ENCODE measurements at places on chromosomes 12 and 14. TPM values are rescaled to one million over a fixed set of nuclear protein-coding genes. Genes with fewer than 3 reads are reported as not detected.
A peak's percentile ranks its signal among the peaks of the same experiment; 100 is the strongest.

- no peak for DNase-seq
Observed at GRCh38 chr14:92756446-92756845, 8.0 kb upstream of the LGMN start.

DNA sequence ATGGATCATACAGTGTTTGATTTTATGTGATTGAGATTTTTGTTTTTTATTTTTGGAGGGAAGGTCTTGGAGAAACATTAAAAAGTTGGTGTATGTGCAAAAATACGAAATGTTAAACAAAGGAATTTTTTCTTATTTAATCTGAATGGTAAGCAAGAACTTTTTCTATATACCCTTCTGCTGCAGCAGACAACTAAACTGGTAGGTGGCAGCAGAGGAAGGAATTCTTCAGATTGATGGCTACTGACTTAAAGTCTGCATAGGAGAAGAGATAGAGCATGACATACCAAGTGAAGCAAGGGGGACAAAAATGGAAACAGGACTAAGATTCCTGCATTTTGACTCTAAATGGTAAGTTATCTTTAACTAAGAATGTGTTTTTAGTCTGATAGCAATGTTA, 42.0 kb upstream of the A2ML1 start:
- DNase-seq = peak; percentile 82

DNA sequence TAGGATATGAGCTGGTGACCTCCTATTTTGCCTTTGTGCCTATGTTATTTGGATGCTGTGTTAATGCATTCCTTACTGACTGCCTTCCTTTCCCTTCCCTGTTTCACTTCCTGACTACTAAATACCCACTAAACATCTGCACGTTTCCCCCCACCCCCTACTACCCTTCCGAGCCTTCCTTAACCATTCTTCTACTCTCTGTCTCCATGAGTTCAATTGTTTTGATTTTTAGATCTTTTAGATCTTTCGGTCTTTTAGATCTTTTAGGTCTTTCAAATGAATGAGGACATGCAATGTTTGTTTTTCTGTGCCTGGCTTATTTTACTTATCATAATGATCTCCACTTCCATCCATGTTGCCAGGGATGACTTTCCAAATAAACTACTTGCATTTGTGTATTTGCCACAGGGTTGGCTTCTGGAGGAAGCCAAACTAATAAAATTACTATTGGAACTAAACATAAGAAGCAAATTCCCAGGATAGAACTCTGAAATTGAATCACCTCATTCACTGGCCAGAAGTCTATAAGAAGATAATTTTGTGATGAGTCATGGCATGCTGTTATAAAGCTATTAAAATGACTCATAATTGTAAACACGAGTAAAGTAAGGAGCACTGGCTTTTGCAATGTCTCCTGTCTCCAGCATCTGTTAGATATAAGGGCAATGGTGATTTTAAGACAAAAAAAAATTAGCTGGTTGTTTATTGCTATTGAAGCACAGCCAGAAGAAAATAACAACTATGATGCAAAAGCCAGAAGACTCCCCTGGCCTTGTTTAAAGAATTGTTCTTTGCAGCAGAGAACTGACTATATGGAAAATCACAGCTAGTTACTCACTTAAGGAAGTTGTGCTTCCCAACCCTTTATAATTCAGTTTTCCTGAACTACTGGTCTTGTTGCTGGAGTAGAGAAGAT, 586.3 kb downstream of the LRFN5 start:
- no peak for DNase-seq

Gene SMCO3
- total RNA-seq = under 0.01 TPM

GRCh38 chr12:128829861-128830504, 6.2 kb upstream of the SLC15A4 start:
- no peak for DNase-seq

Gene CIT
- total RNA-seq = 8.8 TPM

Gene APAF1
- 15.2 TPM for total RNA-seq

GRCh38 chr12:46071335-46071734, 81.0 kb upstream of the SCAF11 start:
- DNase-seq = no peak

Gene PRB2
- total RNA-seq = not detected

GRCh38 chr12:125412506-125412905, 347.3 kb downstream of the AACS start:
- DNase-seq = no peak

- no peak for DNase-seq
Observed at GRCh38 chr14:100399052-100399849, 76.1 kb downstream of the SLC25A47 start.

DNA sequence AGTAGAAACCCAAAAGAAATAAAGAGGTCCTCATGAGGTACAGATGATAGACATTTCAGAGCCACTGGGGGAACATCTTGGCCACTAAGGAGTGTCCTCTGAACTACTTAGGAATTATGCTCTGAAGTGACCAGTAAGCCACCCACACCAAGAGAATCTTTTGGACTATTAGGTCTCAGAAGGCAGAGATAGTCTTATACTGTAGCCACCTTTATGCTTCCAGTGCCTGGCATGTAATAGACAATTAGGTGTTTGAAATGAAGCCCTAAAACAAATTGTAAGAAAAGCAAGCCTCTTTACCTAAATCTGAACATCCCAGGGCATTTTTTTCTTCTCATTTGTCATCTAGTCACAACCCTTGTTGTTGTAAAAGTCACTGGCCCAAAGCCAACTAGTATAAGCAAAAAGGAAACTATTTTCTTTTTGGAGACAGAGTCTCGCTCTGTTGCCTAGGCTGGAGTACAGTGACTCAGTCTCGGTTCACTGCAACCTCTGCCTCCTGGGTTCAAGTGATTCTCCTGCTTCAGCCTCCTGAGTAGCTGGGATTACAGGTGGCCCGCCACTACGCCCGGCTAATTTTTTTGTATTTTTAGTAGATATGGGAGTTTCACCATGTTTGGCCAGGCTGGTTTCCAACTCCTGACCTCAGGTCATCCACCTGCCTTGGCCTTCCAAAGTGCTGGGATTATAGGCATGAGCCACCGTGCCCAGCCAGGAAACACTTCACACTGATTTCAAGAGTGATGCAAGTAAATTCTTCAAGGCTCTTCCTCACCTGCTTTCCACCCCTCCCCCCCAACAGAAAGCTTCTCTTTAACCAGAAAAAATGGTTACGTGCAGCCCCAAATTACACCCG, 11.1 kb downstream of the PLEKHA5 start:
- no peak for DNase-seq

GRCh38 chr14:85618978-85619377, 89.0 kb downstream of the FLRT2 start:
- no peak for DNase-seq

GRCh38 chr14:23434488-23435222, 805 bp downstream of the MYH7 start:
- DNase-seq = no peak

All from osteoblast (primary cell).